GM12878 (cell line): ENCODE measurements at places on chromosomes 6 and 20. TPM values are rescaled to one million over a fixed set of nuclear protein-coding genes. Genes with fewer than 3 reads are reported as not detected.

Gene PPP1R3G
- 0.08 and 0.10 TPM in 2 replicates for total RNA-seq

Gene CLPSL1
- not detected in 2 replicates for total RNA-seq

Gene VSTM2L
- 1.3 and 1.5 TPM in 2 replicates for total RNA-seq

Gene TNFRSF21
- 0.56 and 0.77 TPM in 2 replicates for total RNA-seq

Gene WFDC12
- total RNA-seq: not detected in 2 replicates

Gene GSTA1
- total RNA-seq: 0.51 and 0.56 TPM in 2 replicates

Gene SLC22A16
- total RNA-seq: not detected in 2 replicates

Gene BAK1
- 36.7 and 37.6 TPM in 2 replicates for total RNA-seq

Gene TAGAP
- total RNA-seq: 27.2 and 28.8 TPM in 2 replicates

Gene MYB
- total RNA-seq: 21.3 and 22.4 TPM in 2 replicates

Gene TMEM217
- total RNA-seq: 1.6 and 1.9 TPM in 2 replicates

Gene GSTA3
- total RNA-seq: not detected in 2 replicates

Gene TRIM31
- total RNA-seq: 0.18 and 0.35 TPM in 2 replicates

Gene MCCD1
- total RNA-seq: not detected in 2 replicates

Gene TRIM26
- total RNA-seq: 76.4 and 79.6 TPM in 2 replicates

Gene DTNBP1
- total RNA-seq: 19.0 and 20.0 TPM in 2 replicates

Gene DEFB118
- total RNA-seq: not detected in 2 replicates

Gene NMBR
- not detected in 2 replicates for total RNA-seq

Gene HLA-DOA
- total RNA-seq: 73.3 and 73.5 TPM in 2 replicates

Gene NKAIN2
- total RNA-seq: not detected in 2 replicates

Gene IL20RA
- 0.08 TPM in 1 of 2 replicates, not detected in the other for total RNA-seq

Gene WFDC2
- total RNA-seq: not detected in 2 replicates

Gene ZBTB46
- total RNA-seq: 0.92 and 1.0 TPM in 2 replicates

Gene DEFB124
- total RNA-seq: not detected in 2 replicates

Gene TGM2
- 1.2 and 1.8 TPM in 2 replicates for total RNA-seq

Gene LIME1
- total RNA-seq: 78.1 and 92.7 TPM in 2 replicates

Gene CAGE1
- 0.08 and 0.21 TPM in 2 replicates for total RNA-seq
